Stimulated activated CD4-positive, alpha-beta T cell treated with anti-CD3 and anti-CD28 coated beads, Interleukin-15, amount 100 ng/mL, for 1 hour (primary cell): ENCODE measurements at places on chromosomes 6 and 20.

GRCh38 chr20:44231193-44231592 lies 15.9 kb upstream of the GDAP1L1 start:
- DNase-seq: no peak

DNA sequence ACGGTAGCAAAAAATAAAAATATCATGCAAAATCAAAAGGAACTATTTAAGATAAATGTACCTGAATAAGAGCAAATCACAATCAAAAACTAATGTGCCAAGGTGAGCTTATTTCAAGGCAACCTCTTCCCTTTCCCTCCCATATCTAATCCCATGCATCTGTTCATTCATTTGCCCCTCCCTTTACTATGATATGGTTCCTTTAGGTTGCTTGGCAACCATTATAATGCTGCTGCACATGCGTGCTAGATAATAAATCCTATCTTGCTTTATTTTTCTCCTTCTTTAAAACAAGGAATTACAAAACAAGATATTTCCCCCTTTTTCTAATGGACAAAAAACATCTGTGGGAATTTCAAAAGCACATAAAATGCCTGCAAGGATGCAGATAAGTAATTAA lies 318.2 kb upstream of the POU3F2 start:
- DNase-seq: no peak

- peak; percentile 95 for DNase-seq
Observed at GRCh38 chr6:33711140-33712129, at the start of gene UQCC2. Gene UQCC2, minus strand, starts transcription at chr6:33711700. Its CDS starts 14 bp downstream, at chr6:33711686.

- no peak for DNase-seq
Observed at GRCh38 chr20:45503403-45503802, 12.0 kb downstream of the SPINT3 start.

GRCh38 chr6:20846602-20847028 lies 312.4 kb downstream of the CDKAL1 start:
- DNase-seq: no peak

DNA sequence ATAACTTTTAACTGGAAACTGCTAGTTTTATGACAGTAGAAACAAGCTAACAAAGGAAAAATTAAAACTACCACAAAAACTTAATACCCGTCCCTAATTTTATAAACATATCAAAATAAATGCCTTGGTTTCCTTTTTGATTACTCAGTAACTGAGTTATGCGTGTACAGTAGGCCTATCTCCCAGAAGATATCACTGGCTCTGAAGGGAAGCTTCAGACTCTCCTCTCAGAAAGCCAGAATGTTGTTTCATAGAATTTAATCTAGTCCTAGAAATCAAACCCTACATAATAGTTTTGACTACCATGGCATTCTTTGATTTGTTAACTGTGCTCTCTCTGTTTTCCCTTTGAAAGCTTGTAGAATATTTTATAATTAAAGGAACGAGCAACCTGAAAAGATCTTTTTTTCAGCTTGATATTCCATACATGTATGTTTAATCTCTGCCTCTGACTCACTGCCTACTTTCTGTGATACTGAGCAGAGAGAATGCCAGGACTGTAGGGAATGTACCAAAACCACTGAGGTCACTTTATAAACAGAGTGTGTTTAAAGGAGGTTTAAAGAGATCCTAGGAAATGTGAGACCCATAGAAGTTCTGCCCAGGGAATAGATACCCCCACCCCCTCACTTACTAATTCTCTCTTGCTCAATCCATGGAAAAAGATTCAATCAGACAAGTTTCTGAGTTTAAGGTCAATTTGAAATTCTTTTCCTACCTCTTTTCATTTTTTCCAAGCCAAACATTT lies 311.5 kb downstream of the HDGFL1 start:
- no peak for DNase-seq

GRCh38 chr20:57869951-57870315 lies 160.1 kb upstream of the PMEPA1 start:
- DNase-seq: no peak

- DNase-seq: no peak
Observed at GRCh38 chr6:148590883-148591282, 155.9 kb upstream of the UST start.

GRCh38 chr20:53826597-53827291 lies 233.1 kb upstream of the ZNF217 start:
- no peak for DNase-seq

DNA sequence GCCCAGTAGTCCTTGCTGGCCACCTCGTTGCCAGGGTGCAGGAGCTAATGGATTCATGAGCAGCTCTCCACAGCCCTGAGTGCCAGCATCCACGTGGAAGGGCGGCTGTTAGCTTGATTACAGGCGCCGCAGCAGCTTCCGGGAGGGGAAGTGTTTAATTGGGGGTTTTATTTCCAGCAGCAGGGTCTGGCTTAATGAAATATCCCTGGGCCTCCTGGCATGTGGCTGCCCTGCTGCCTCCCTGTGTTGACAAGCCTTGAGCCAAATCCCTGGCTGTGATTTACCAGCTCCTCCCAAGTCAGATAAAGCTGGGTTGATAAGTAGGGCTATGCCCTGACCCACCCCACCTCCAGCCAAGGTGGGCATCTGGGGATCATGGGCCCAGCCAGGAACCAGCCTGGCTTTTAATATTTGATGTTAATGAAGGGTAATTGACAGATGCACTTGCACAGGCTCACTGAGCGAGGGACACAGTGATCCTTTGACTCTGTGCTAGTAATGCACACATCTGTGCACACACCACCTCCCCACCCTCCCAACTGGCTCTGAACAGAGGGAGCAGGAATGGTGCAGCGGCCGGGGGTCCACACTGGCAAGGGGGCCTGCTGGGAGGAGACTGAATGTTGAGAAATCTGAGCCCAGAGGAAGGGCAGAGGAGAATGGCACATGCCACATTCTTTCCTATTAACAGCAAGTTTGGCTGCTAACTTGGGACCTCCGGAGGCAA lies 13.6 kb downstream of the GLP1R start:
- DNase-seq: no peak

- DNase-seq: no peak
Observed at GRCh38 chr20:9220874-9221547, 152.1 kb downstream of the PLCB4 start.

DNA sequence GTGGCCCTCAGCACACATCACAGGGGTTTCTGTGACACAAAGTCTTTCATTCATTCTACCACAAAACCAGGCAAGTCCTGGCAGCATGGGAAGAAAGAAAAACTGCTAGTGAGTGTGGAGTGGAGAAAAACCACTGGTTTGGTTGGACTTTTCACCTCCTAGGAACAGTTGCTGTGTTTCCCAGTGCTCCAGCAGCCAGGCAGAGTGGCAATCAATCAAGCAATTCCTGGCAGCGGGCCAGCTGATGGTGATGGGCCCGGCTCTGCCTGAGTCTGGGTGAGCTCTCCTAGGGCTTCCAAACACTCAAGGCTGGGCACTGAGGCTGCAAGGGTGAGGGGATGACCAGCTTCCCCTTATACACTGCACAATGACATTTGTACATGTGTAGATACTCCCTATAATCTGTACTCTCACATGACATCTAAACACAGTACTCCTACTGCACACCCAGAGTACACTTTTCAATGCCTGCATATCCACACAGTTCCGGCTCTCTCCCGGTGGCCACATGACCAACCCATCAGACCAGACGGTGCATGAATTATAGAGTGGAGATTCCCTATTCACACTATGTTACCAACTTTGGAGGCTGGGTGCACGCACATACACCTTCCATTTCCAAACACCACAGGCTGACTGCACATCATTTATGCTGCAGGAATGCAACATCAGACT lies 156.6 kb downstream of the UNC5CL start:
- no peak for DNase-seq

DNA sequence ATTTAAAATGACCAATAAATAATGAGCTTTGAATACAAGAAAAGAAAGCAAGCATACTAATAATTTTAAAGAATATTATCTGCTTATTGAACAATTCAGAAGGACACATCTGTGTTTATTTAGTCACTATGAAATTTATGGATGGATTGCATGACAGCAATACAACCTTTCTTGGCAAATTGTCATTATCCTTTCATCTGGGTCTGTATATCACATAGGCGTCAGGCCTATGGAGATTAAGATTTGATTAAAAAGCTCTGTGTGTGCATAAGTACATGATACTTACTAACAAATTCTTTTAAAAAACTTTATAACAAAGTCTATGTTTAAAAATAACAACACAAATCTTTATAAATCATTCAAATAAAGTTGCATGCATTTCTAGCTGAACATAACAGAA lies 1394.4 kb downstream of the KHDRBS2 start:
- DNase-seq: no peak

GRCh38 chr6:38404900-38405556 lies 234.7 kb downstream of the BTBD9 start:
- DNase-seq: no peak

DNA sequence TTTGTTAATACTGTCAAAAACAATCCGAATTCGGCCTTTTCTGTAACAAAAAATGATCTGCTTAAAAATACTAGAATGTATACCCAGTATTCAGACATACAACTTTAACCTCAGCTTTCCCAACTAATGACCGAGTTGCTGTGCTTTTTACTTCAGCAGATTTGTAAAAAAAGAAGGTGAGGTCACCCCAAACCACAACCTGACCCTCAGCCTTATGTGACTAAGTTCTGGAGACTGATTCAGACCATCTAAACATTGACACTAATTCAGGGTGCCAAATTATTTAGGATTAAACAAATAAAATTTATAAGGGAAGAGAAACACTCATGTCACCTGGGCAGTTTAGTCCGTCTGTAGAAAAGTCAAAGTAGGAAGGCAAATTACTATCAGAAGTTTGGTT lies 7.7 kb downstream of the CCN6 start:
- no peak for DNase-seq

DNA sequence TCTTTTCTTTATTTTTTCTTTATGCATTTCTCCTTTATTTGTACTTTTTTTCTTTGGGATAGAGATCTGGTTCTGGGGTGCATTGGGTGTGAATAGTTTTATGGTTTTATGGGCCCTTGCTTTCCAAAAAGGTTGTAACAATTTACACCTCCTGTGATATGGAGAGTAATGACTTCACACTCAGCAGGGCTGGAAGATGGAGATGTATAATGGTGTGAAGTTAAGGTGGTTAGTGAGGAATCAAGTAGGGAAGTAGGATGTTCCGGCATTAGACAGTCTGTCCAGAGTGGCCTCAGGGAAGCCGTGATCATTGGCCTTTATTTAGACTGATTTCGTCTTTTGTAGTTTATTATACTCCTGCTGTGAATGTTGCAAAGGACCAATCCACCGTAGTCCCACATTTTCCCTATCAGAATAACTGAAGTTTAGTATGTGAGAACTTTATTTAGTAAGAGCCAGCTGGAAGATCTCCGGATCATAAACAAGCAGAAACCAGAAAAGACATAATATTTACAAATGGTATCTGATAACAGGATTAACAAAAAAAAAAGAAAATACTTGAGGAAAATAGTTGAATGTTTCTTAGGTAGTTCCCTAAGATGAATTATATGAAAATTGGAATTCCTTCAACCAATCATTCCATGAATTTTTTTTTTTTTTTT lies 255.5 kb downstream of the TBC1D7 start:
- DNase-seq: no peak

- no peak for DNase-seq
Observed at GRCh38 chr20:2859330-2860121, 13.8 kb upstream of the PTPRA start.

- DNase-seq: no peak
Observed at GRCh38 chr6:147805155-147805554, 296.7 kb downstream of the SAMD5 start.

- DNase-seq: no peak
Observed at GRCh38 chr20:2656471-2657117, 4.2 kb downstream of the NOP56 start.

- DNase-seq: no peak
Observed at GRCh38 chr20:2005359-2005758, 11.5 kb upstream of the PDYN start.

- DNase-seq: no peak
Observed at GRCh38 chr20:23456409-23456808, 3.7 kb upstream of the CST11 start.

- DNase-seq: no peak
Observed at GRCh38 chr6:41425511-41425910, 90.1 kb downstream of the NCR2 start.

- DNase-seq: no peak
Observed at GRCh38 chr6:157019115-157019641, 242.0 kb downstream of the ARID1B start.

GRCh38 chr6:146289816-146290588 lies 253.6 kb upstream of the RAB32 start:
- DNase-seq: no peak

DNA sequence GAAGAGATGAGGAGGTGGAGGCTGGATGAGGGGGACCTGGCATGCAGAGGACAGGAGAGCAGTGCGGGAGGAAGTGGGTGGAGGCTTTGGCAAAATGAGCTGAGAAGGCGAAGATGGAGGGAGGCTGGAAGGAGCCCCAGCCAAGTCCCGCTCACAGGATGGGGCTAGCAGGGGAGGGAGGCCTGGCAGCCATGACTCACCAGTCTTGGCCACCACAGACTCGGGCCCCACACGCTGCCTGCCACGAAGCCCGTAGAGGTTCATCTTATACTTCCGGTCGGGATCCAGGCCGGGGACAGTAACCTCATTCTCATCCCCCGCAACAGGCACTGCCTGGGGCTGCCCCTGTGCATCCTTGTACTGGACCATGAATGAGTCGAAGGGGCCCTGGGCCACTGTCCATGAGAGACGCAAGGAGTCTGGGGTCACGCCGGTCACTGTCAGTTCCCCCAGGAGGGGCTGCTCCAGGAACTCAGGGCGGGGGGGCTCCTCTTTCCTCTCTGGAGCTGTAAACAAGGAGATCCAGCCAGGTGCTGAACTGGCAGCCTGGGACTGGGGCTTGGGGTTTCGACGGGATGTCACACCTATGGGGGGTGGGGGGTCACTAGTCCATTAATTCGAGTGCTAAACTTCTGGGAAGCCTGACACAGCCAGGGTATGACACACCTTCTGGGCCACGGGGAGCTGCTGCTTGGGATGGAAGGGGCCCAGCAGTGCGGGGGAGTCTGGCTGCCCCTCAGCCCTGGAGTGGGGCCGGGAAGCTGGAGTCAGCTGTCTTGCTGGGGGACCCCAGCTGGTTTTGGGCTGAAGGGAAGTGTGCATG lies 27.8 kb downstream of the TNXB start:
- DNase-seq: no peak

GRCh38 chr20:50389438-50389807 lies 120.8 kb upstream of the PTPN1 start:
- no peak for DNase-seq

DNA sequence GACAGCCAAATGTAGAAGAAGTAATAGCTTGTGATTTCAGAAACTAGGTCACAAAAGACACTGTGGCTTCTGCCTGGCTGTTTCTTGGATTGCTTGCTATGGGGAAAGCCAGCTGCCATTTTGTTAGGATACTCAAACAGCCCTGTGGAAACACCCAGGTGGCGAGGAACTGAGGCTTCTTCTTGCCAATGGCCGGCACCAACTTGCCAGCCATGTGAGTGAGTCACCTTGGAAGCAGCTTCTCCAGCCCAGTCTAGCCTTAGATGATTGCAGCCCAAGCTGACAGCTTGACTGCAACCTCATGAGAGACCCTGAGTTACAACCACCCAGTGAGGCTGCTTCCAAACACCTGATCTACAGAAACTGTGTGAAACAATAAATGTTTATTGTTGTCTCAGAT lies 11.9 kb upstream of the KIAA1755 start:
- no peak for DNase-seq

- no peak for DNase-seq
Observed at GRCh38 chr6:7973584-7973983, 63.0 kb upstream of the TXNDC5 start.
